Activated T-cell treated with anti-CD3 and anti-CD28 coated beads, Interleukin-2, amount 50 U/mL, for 4 hours (primary cell): ENCODE measurements at places on chromosomes 1 and 21. TPM values are rescaled to one million over a fixed set of nuclear protein-coding genes. Genes with fewer than 3 reads are reported as not detected.

- DNase-seq: no peak
Measured at GRCh38 chr1:8307628-8308027, 10.3 kb upstream of the SLC45A1 start.

DNA sequence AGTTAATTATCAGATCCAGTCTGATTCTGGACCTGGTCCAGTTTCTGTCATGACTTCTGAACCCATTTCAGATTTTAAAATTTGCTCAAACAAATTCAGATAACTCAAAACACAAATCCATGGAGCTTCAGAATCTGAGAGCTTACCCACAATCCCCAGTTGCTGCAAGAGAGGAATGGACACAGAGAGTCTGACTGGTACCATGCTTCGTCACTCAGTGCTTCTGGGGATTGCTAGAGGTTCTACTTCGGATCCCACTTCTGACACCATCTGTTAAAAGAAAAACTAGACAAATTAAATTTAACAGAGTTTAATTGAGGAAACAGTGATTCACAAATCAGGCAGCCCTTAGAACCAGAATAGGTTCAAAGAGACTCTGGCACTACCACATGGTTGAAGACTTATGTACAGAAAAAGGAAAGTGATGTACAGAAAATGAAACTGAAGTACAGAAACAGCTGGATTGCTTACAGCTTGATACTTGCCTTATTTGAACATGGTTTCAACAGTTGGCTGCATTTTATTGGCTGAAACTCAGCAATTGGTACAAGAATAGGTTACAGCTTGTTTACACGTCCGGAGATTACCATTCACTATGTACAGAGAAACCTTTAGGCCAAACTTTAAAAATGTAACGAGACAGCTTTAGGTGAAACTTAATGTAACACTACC is 60.7 kb upstream of the TEKT2 start:
- no peak for DNase-seq

GRCh38 chr1:62271948-62272728 is 47.1 kb downstream of the KANK4 start:
- DNase-seq: no peak

DNA sequence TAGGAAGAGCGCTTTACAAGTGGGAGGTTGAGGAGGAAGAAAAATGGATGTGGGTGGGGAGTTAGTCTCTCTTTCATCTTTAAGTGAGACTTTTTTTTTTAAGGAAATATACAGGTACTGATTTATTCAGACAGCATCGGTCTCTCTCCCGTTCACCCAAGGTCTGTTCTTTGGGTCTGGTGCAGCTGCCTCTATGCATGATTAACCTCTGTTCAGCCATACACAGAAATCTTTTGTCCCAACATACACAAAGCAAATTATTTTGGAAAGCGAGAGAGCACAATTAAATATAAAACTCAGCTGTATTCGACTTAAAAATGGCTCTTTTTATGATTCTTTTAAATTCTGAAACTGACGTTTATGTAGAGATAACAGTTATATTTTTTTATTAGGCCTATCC is 11.0 kb downstream of the PROX1 start:
- DNase-seq: no peak

The PLPPR4 gene
- not detected for total RNA-seq

GRCh38 chr1:235929216-235929615 is 62.5 kb upstream of the LYST start:
- no peak for DNase-seq

- no peak for DNase-seq
Measured at GRCh38 chr1:93490357-93490756, 42.4 kb downstream of the FNBP1L start.

The MIXL1 gene
- not detected for total RNA-seq

- no peak for DNase-seq
Measured at GRCh38 chr1:55519937-55520683, 304.9 kb upstream of the USP24 start.
